ENCODE measurements at places on chromosomes 7 and 10.

DNA sequence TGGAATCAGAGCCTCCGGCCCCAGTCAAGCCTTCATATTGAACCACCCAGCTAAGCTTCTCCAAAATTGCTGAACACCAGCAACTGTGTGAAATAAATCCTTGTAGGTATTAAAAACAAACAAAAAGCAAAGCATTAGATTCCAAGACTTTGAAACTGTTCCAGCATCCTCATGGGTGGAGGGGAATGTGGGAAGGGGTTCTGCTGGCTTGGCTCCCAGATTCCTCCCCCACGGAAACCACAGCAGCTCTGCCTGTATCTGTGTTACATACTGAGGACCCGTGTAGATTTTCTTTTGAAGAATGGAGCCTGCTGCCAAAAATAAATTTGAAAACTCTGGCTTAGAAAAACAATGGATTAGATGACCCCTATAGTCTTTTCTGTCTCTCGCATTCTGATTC, 20.0 kb downstream of the AKR1B1 start:
- DNase-seq, result no peak

DNA sequence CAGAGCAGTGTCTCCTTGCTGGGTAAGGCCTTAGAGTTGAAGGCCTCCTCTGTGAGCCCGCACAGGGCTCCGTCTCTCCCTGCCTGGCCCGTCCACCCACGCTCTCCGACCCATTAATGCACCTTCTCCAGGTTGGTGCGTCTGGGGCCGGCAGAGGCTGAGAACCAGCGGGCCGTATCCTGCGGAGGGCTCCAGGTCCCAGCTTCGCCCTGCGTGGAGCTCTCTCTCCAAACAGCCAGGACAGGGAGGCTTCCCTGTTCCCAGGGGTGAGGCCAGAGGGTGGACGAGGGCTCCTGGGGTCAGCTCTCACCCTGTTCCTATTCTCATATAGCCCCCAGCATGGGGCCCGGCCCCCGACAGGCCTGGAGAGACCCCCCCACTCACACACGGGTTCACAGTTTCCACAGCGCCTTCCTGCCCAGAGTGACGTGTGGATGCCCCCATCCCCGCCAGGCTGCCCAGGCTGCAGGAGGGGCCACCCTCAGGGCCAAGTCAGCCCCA, 34.6 kb downstream of the GET4 start:
- no peak for DNase-seq

DNA sequence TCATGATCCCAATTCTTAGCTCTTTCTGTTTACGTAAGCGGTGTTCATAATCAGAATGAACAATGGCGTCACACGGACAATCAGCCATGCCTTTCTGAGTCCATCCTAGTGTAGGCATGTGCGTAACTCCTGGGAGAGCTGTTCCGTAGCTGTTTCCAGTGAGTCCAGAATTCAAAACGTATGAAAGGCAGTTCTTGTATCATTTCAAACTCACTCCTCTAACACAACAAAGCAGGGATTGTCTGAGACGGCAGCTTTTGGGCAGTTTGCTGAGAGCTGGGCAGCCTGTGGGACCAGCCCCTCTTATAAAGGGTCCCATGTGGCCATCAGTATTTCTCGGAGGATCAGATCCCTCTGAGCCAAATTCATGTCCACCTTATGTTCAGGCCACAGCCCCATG, 43.4 kb downstream of the PSPH start:
- no peak for DNase-seq

DNA sequence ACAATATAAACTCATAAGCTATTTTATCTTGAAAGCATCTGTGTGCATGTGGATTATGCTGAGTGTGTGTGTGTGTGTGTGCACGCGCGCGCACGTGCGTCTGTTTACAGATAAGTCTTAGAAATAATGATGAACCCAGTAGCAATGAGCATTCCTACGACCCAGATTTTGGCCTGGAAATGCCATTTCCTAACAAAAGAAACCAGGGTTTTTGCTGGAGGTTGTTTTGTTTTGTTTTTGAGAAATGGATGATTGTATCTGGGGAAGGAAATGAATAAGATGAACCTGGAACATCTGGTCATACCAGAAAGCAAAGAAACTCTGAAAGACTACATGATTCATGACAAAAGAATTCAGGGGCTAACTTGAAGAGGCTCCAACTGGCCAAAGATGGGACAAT, 22.1 kb upstream of the LMOD2 start:
- no peak for DNase-seq

GRCh38 chr10:100826983-100827818, 81.8 kb downstream of the PAX2 start:
- DNase-seq, result no peak

DNA sequence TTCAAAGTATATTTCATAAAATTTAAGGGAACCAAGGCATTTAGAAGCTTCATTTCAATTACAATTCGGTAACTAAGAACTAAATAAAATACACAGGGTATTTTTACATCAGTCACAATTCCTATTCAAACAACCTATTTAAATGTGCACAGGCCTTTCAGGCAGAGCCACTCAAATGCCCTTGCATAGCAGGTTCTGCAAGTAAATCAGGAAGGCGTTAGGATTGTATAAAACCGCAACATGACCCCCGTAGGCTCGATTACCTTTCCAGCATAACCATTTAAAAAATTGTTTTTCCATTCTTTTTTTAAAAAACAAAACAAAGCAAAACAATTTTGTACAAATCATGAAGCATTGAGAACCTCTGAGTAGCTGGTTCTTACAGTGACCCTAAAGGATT, 289.9 kb upstream of the SP8 start:
- no peak for DNase-seq

DNA sequence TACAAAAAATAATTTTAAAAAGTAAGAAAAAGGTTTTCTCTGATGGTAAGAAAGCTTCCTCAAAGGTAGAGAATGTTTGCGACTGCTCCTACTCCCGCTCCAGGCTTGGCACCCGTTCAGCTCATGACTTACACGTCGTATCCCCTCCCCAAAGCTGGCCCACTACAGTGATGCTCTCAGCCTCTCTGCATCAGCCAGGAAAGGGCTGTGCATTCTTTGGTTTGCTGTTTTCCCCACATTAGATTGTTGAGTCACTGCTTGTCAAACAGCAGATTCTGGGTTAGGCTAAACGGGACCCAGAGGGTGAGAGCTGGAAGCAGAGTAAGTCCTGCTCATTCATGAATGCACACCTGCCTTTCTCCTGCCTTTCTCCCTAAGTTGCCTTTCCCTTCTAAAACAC, 54.7 kb upstream of the NMT2 start:
- no peak for DNase-seq

GRCh38 chr7:16129431-16130110, 291.8 kb downstream of the CRPPA start:
- no peak for DNase-seq

GRCh38 chr7:142000244-142000643, 4.6 kb downstream of the MGAM start:
- DNase-seq, result no peak

- no peak for DNase-seq
Observed at GRCh38 chr7:145543242-145543641, 573.4 kb upstream of the CNTNAP2 start.

- DNase-seq, result no peak
Observed at GRCh38 chr7:154907651-154908620, 95.0 kb downstream of the PAXIP1 start.

GRCh38 chr10:114635101-114635500, 23.0 kb downstream of the ABLIM1 start:
- no peak for DNase-seq

DNA sequence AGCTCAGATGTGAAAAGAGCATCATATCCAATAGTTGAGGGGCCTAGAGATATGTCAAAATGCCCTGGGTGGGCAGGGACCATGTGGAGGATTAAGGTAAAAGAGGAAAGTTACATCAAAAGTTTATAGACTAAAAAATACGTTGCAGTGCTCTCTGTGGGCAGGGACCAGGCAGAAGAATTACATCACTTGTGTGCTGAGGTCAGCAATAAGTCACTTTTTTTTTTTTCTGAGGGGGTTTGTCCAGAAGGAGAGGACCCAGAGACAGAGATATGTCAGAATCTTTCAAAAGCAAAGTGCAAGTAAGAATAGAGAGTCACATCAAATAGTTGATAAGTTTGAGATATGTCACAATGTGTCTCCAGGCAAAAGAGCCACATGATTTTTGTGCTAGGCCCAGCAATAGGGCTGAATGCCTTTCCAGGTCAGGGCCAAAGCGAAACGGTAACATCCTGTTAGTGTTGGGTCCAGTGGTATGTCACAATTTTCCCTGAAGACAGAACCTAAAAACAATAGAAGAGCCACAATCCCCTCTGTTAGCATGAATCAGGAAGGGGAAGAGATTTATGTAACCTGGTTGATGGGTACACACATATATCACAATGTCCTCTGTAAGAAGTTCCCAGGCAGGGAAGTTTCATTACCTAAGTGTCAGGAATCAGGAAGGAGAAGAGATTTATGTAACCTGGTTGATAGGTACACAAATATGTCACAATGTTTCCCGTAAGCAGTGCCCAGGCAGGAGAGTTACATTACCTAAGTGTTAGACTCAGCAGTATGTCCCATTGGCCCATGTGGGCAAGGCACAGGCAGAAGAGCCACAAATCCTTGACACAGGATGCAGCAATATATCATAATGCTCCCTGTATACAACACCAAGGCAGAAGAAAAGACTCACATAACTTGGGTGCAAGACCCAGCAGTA, 28.1 kb upstream of the ZNF107 start:
- no peak for DNase-seq

GRCh38 chr10:72688208-72688651, 3.7 kb upstream of the MCU start:
- no peak for DNase-seq

DNA sequence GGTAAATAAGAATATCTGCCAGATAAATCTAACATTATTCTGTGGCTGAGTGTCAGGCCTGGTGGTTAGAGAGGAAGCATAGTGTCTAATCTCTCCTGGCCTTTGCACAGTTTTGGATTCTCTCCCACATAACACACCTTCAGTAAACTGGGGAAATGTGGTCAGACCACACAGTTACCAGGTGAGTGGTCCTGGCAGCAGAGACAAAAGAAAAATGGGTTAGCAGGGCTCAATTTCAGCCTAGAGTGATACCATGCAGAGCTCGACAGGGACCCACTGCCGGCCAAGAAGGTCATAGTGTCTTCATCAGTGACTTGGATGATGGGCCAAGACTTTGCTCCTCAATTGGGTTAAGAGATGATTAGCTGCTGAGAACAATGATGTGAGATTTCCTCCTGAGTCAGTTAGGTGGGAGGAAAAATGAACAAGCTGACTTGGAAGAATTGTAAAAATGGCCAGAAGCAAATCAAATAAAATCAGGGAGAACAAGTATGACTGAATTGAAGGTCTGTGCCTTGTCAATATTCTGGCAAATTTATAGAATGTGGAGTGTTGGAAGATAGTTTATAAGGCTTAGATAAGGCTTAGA, 69.2 kb upstream of the EFCAB10 start:
- no peak for DNase-seq

- DNase-seq, result no peak
Observed at GRCh38 chr10:75646916-75647315, 215.5 kb downstream of the LRMDA start.

GRCh38 chr10:84140036-84140379, 699 bp downstream of the GHITM start:
- peak; percentile 12 for DNase-seq

DNA sequence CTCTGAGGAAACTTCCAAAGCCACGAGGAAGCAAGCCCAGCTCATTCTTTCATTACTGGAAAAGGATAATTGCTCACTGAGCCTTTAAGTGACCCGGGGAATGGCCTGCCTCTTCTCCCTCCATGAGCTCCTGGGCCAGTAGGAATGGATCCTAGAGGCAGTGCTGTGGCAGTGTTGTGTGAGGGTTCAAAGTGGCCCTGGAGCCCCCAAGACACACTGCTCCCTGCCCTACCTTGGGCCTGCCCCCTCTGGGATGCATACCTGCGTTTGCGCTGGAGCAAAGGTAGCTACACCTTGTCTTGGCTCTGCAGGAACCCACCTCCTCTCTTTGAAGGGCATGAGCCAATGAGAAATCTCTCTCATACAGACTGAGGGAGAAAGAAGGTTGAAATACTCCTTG, 115.8 kb upstream of the ANLN start:
- no peak for DNase-seq

DNA sequence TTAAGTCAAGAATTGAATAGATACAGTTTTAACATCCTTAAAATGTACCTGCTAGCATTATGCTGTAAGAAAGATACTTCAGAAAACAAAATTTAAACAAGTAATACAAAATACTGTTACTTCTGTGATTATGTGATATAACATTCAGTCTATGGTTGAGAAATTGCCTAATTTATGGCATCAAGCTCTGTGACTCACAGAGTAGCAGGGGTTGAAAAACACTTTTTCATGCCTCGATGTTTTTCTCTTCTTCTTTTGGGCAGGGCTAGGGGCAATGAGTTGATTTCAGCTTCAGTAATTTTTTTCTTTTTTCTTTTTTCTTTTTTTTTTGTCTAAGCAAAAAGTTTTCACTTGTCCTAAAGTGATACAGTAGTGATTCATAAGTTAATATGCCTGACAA, 209.2 kb downstream of the MBL2 start:
- no peak for DNase-seq

- DNase-seq, result no peak
Observed at GRCh38 chr10:26445411-26446031, 7.4 kb downstream of the APBB1IP start.

GRCh38 chr7:105911961-105912575, 35.7 kb upstream of the ATXN7L1 start:
- DNase-seq, result no peak

- no peak for DNase-seq
Observed at GRCh38 chr7:151683615-151684407, 164.1 kb upstream of the RHEB start.

- no peak for DNase-seq
Observed at GRCh38 chr7:158246272-158246959, 341.2 kb downstream of the PTPRN2 start.

- no peak for DNase-seq
Observed at GRCh38 chr7:149850007-149850594, 11.9 kb downstream of the ZNF862 start.

GRCh38 chr10:77641788-77642397, 4.3 kb upstream of the KCNMA1 start:
- DNase-seq, result peak; percentile 16

DNA sequence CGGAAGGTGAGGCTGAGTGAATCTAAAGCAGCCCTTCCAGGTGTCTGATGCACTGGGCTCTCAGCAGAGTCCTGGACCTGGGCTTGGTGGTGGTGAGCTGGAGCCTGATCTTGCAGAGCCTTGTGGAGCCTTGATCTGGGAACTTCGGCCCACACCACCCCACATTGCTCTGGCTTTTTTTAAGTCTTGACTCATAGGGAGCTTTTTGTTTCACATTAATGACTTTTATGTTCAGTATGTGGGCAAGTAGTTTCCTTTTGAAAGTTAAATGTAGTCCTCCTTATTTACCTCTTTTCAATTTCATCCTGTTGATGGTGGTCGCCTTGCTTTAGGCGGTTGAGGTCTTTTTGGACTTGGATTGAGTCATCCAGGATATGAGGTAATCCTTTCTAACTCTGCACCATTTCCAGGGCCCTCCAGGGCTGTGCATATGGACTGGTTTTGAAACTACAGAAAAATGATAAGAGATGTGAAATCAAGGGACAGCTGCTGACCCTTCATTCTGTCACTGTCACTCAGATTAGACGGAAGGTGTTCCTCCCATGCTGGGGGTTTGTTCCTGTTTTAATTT, 2.9 kb upstream of the NRAP start:
- DNase-seq, result no peak

GRCh38 chr10:118590334-118590733, 5.1 kb downstream of the PRLHR start:
- no peak for DNase-seq

All from stimulated activated CD4-positive, alpha-beta T cell treated with anti-CD3 and anti-CD28 coated beads, Interleukin-12 subunit alpha, Interleukin-12 subunit beta, amount 100 ng/mL, for 4 hours (primary cell).